ENCODE measurements at places on chromosomes 16 and 17. TPM values are rescaled to one million over a fixed set of nuclear protein-coding genes. Genes with fewer than 3 reads are reported as not detected.

MARVELD3 gene
- not detected for total RNA-seq

SLC6A2 gene
- not detected for total RNA-seq

CHST5 gene
- not detected for total RNA-seq

SRP68 gene
- total RNA-seq: 108 TPM

ZACN gene
- total RNA-seq: 0.69 TPM

CD7 gene
- 225 TPM for total RNA-seq

ARHGAP23 gene
- total RNA-seq: not detected

DNA sequence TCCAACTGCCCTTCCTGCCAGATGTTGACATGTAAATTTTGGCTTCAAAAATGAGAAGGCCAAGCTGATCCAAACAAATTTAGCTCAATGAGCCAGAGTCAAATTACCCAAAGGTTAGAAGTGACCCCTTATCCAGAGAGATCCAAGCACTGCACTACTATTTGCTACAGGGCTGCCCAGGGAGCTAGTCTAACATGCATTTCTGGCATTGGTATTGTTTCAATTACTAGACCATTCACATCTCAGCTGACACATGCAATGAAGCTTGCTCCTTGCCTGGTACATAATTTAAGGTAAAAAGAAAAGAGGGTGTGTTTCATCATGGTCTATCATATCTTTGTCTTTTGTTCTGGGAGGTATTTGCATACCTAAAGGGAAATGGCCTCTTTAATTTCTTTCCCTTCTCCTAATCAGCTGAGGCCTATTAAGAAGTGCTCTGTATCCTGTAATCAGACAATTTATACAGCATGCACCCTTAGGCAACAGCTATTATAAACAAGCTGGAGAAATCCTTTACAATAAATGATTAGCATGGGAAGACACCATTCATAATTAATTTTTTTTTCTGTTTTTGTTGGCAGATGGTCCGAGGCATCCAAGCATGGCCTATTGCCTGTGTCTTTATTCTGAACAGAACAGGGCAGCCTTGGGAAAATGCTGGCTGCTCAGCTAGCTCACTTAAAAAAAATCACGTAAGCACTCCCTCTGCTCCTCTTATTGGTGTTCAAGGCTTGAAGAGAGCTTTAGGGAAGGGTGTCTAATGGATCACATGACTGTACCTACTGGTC lies 161.5 kb upstream of the SALL1 start:
- H3K36me3 ChIP-seq: no peaks in the 10 kb centered on the region
- DNase-seq: no peak
- H3K4me1 ChIP-seq: no peaks in the 10 kb centered on the region
- no peaks in the 10 kb centered on the region for H3K27me3 ChIP-seq
- no peak overlapping the region for H3K4me3 ChIP-seq

DNA sequence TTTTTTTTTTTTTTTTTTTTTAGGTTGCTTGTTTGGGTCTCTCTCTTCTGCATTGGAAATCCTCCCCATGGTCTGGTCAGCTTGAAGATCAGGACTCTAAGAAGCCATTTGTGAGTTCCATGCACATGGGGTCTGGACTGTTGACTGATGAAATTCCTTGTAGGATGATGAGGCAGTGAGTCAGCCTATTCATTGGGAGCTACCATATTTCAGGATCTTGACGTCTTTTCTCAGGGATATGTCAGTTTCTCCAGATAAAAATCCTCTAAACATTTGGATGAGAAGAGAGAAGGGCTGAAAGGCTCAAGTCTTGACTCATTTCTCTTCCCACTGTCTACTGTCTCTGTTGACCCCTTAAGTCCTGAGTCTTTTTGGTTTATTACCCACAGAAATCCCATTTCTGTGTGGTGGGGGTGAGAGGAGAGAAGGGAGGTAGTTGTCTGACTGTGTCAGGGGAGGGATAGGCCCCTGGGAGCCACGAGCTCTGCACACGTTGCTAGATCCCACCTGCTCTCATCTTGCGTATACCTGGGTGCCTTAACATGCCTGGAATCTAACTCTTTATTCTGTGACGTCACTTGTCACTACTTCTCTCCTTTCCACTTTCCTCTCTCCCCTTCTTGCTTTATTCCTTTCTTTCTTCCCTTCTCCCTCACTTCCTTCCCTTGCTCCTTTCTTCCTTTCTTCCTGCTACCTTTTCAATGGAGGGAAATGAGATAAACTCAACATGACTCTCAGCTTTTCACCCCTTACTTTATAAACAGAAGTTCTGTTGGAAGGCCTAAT lies 333.1 kb upstream of the XYLT1 start:
- no peaks in the 10 kb centered on the region for H3K36me3 ChIP-seq
- H3K27ac ChIP-seq: no peak overlapping the region
- no peak for DNase-seq
- peaks cover 8% of the 10 kb centered on the region for H3K27me3 ChIP-seq
- H3K4me1 ChIP-seq: no peaks in the 10 kb centered on the region
- H3K4me3 ChIP-seq: no peak overlapping the region

- DNase-seq: no peak
- H3K27ac ChIP-seq: no peak overlapping the region
- H3K4me3 ChIP-seq: no peak overlapping the region
- H3K27me3 ChIP-seq: no peaks in the 10 kb centered on the region
Observed at GRCh38 chr17:12519956-12520594, 145.6 kb upstream of the MYOCD start.

GRCh38 chr16:8047736-8048135 lies 542.6 kb downstream of the TMEM114 start:
- H3K27ac ChIP-seq: no peak overlapping the region
- no peak overlapping the region for H3K4me3 ChIP-seq
- no peak for DNase-seq
- no peaks in the 10 kb centered on the region for H3K36me3 ChIP-seq

DNA sequence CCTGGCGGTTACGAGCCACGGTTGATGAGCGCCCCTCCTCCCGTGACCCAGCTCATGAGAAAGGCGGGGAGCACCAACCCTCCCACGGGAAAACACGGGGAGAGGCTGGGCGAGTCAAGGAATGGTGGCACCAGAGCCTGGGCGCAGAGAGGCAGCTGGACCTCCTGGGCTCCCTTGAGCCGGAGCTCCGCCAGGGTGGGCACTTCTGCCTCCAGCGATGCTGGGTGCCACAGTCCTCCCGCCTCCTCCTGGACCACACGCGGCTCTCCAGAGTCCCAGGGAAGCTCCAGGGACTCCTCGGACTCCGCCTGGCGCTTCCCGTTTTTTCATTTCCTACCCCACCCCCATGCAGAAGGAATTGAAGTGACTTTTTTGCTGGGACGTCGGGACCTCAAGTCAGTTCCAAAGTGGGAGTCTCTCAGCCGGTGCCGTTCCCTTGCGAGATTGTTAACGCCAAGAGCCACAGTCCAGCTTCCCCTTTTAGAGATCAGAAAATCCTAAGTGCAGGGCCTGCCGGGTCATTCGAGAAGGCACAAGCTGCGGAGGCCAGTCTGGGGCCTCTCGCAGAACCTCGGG lies 6.6 kb upstream of the CBX8 start:
- H3K27me3 ChIP-seq: peaks cover 97% of the 10 kb centered on the region
- H3K27ac ChIP-seq: no peak overlapping the region
- DNase-seq: no peak
- H3K36me3 ChIP-seq: no peaks in the 10 kb centered on the region
- no peak overlapping the region for H3K4me3 ChIP-seq

- H3K4me3 ChIP-seq: no peak overlapping the region
- H3K27ac ChIP-seq: no peak overlapping the region
- no peaks in the 10 kb centered on the region for H3K27me3 ChIP-seq
- no peaks in the 10 kb centered on the region for H3K4me1 ChIP-seq
- no peaks in the 10 kb centered on the region for H3K36me3 ChIP-seq
Observed at GRCh38 chr16:72992142-72992601, 55.8 kb downstream of the ZFHX3 start.

DNA sequence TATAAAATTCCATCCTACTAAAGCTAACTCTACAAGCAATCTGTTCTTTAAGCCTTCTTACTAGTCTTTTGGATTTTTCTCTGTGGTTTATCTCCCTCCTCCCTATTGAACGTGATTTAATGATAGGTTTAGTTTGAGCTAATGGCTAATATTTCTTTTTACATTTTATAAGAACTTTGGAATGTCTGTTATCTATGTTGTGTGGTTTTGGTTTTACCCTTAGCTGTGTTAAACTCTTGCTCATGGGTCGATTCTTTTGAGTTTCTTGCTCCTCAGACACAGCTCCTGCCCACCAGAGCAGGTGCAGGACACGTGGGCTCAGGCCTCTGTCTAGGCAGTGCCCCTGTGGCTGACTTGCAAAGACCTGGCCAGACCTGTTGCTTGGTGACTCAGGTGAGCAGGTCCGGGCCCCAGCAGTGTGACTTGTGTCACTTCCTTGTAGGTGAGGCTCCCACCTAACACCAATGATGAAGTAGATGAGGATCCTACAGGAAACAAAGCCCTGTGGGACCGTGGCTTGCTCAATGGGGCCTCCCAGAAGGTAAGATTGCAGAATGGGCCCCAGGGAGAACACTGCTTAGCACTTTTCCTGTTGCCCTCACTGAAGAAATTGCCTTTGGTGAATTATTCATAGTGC lies 45.1 kb downstream of the SF3B3 start:
- H3K27ac ChIP-seq: no peak overlapping the region
- H3K27me3 ChIP-seq: no peaks in the 10 kb centered on the region

DNA sequence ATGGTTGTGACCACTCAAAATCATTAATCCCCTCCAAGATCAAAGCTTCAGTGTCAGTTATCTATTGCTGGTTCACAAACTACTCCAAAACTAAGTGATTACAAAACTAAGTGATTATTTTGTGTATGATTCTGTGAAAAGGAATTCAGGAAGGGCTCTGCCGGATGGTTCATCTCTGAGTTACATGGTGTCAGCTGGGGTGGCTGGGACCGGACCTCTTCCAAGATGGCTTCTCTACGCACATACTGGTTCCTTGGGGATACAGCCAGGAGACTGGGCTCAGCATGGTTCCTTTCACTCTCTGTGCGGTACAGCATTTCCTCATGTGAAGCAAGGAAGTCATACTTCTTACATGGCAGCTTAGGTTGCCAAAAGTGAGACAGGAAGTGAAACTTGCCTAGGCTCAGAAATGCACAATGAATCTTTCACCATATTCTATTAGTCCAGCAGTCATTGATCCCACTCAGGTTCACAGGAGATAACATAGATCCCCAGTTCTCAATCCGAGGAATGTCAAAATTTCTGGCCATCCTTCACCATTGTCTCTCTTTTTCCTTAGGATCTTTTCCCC lies 97.9 kb upstream of the IRX6 start:
- peaks cover 5% of the 10 kb centered on the region for H3K27me3 ChIP-seq
- no peak overlapping the region for H3K27ac ChIP-seq
- DNase-seq: no peak
- no peak overlapping the region for H3K4me3 ChIP-seq
- no peaks in the 10 kb centered on the region for H3K4me1 ChIP-seq

DNA sequence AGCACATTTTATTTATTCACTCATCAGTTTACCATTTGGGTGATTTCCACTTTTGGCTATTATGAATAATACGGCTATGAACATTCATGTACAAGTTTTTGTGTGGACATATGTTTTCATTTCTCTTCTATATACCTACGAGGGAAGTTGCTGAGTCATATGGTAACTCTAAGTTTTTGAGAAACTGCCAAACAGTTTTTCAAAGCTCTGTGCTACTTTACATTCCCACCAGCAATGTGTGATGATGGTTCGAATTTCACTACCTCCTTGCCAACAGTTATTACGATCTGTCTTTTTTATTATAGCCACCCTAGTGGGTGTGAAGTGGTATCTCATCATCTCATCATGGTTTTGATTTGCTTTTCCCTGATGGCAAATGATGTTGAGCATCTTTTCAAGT lies 63.7 kb upstream of the MRTFB start:
- H3K4me3 ChIP-seq: no peak overlapping the region
- H3K27me3 ChIP-seq: peaks cover 4% of the 10 kb centered on the region
- H3K4me1 ChIP-seq: peaks cover 4% of the 10 kb centered on the region
- no peak overlapping the region for H3K27ac ChIP-seq
- H3K36me3 ChIP-seq: no peaks in the 10 kb centered on the region

GRCh38 chr16:85945424-85945751 lies 46.4 kb downstream of the IRF8 start:
- no peaks in the 10 kb centered on the region for H3K27me3 ChIP-seq
- no peak for DNase-seq
- H3K4me3 ChIP-seq: no peak overlapping the region
- H3K27ac ChIP-seq: no peak overlapping the region

DNA sequence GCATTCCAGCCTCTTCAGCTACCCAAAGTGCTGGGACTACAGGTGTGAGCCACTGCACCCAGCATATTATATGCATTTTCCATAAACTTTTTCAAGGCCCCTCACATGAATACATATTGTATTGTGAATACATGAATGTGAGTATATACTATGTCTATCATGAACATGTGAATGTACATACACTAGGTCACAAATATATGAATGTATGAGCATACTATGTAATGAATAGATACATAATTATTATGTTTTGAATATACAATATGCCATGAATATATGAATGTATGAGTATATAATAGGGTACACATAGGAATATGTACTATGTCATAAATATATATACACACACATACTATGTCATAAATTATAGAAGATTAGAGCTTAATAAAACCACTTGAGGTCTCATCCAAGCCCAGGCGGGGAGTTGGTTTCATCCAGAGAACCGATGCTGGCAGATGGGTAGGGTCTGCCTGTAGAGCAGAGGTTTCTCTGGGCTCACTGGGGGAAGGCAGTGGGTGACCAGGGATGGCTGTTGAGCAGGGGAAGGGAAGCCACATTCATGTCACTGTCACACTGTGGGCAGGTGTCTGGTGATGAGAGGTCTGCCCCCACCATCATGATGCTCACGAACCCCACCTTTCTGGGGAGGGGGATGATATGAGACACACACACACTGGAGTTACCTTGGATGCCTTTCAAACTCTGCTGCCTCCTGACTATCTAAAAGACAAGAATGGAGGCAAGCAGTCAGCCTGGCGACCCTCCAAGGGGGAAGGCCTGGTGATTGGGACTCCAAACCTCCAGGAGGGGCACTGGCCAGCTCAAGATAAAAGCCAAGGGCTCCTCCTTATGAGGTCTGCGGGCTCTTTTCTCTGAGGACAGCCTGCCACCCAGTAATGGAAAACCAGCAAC lies 7.3 kb downstream of the C16orf95 start:
- H3K27ac ChIP-seq: no peak overlapping the region
- no peak for DNase-seq
- no peaks in the 10 kb centered on the region for H3K27me3 ChIP-seq
- H3K4me3 ChIP-seq: no peak overlapping the region
- H3K4me1 ChIP-seq: no peaks in the 10 kb centered on the region
- H3K36me3 ChIP-seq: no peaks in the 10 kb centered on the region
